NCI-H187 treated with DMSO at 0.1 percent for 48 hours (cell line): ENCODE measurements at places on chromosomes 7 and 10.

GRCh38 chr7:94049615-94050014, 45.5 kb upstream of the BET1 start:
- DNase-seq, result no peak

GRCh38 chr7:136969761-136970160, 101.3 kb downstream of the CHRM2 start:
- DNase-seq, result no peak

DNA sequence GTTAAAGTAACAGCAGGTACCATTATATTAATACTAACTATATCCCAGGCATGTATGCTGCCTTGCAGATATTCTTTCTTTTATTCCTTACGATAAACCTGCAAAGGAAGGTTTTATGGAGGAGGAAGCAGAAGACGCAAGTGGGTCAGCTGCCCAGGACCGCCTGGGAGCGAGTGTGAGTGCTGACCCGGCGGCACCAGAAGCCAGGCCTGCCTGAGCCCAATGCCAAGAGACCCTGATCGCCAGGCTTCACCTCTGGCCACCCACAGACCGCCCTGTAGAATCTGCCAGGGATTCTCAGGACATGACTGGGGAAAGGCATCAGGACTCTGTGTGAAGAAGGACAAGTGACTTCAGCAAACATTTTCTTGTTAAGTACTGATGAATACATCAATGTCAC, 26.3 kb downstream of the PITRM1 start:
- DNase-seq, result no peak

DNA sequence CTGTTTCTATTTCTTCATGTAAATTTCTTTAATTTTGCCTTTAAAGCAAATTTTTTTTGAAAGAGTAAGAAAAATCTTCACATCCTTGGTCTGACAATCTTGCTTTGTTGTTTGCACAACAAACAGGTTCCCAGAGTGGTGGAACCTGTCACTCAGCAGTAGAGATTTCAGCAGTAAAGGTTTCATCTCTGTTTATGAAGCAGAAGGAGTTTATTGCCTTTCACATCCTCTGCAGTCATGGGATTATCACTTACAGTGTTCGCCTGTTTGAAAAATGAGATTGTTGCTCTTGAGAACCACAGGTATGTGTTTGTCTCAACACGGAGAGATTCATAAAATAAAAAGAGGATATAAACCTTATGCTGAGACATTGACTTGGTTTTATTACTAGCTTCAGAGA, 342.6 kb downstream of the IPMK start:
- no peak for DNase-seq

DNA sequence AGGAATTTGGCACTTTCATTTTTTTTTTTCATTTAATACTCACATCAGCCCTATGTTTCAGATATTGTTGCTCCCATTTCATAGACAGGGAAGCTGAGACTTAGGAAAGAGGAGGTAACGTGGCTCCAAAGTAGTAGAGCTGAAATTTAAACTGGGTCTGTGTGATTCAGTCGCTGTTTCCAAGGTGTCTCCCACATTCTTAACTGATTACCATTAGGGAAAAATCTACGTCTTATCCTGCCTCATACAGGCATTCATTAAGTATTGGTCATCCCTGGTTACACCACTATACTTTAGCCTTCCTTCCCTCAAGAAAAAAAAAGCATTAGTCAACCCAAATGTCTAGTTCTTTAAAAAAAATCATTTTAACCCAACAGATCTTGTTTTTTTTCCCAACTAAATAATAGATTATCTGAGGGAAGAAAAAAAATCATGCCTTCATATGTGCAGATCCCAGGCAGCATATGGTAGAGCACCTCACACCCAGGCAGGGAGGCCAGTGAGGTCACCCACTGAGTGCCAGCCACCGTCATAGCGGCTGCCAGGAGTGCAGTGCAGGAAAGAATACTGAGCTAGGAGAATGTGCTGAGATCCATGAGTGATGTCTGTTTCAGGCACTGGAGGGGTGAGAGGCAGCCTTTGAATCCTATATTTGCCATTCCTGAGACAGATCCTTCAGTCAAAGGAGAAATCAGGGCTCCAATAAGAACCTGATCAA, 59.0 kb upstream of the SORCS3 start:
- DNase-seq, result no peak

- no peak for DNase-seq
Measured at GRCh38 chr7:155398944-155399343, 59.0 kb upstream of the EN2 start.

DNA sequence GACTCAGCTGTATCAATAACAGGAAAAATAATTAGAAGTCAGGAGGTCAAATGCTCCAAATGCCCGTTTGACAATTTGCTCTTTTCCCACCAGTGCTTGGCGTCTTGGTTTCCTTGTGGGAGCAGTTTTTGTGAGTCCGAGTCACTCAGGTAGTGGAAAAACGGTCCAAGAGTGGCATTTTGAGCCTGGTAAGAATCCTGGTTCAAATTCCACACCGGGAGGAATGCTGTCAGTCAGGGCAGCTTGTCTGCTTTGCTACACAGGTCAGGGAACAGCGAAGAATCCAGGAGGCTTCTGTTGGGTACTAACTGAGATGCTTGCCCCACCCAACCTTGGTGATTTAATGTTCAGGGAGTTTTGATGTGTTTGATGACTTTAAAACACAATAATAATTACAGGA, 209.5 kb downstream of the HERPUD2 start:
- no peak for DNase-seq

- DNase-seq, result no peak
Measured at GRCh38 chr7:116367171-116367813, 132.2 kb upstream of the CAV2 start.

DNA sequence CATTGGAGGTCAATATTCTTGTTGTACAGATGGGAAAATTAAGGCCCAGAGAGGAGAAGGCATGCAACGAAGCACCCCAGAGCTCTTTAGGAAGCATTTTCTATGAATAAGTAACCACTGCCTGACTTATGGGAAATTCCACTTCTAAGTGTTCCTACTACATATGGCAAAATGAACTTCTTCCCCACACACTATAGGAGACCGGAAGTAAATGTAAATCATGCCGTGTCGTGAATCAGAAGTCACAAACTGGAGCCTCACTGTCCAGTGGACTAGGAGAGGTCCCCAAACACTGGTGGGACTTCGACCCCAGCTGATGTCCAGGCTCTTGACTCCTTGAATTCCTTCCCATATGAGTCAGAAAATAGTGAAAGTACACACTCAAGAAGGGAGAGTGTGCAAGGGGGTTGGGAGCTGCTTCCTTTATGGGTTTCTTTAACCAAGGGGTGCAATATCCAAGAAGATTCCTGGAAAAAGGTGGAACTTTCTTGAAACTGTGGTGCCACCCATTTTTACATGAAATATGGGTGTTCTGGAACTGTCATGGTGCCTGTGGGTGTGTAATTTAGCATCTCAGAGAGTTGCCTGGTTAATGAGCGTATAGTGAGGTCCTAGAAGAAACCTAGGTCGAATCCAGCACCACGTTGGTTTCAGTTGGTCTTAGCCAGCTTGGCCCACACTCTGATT, 6.7 kb downstream of the RASSF4 start:
- no peak for DNase-seq

GRCh38 chr10:30185341-30185740, 126.0 kb upstream of the JCAD start:
- DNase-seq, result no peak

DNA sequence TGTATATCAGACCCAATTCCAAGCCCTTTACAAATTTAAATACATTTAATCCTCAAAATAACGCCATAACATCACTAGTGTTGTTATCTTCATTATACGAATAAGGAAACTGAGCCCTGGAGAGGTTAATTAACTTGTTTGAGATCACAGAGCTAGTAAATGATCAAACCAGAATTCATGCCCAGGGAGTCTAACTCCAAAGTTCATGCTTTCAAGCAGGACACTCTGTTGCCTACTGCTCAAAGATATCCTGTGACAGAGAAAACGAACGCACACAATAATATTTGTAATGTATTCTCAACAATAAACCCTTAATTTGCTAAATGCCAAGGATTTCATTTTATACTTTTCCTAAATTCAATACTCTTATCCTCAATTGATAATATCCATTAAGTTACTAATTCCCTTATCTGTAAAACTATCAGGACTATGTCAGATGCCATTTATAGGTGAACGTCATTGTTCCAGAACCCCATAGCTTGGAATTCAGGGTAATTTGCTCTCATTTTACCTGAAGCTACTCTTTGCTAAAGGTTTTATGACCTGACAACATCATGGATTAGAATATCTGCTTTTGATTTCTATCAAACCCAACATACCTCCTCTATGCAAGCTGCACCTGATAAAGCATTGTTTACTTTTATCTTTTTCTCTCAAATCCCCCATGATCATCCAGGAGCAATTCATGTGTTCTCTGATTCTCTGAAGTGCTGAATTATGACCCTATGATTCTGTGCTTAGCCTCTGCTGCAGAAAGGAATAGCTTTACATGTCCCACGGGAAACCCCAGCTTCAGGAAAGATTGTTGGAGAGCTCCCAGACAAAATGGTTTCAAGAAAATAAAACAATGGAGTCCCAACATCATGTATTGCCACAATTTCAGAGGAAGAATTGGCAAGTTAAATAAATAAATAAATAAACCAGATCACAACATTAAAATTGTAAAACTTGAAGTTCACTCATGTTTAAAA, 150.2 kb upstream of the CDK1 start:
- DNase-seq, result no peak

GRCh38 chr7:34825221-34825620, 167.2 kb downstream of the NPSR1 start:
- DNase-seq, result no peak

GRCh38 chr7:155257482-155258225, 40.0 kb upstream of the INSIG1 start:
- no peak for DNase-seq

DNA sequence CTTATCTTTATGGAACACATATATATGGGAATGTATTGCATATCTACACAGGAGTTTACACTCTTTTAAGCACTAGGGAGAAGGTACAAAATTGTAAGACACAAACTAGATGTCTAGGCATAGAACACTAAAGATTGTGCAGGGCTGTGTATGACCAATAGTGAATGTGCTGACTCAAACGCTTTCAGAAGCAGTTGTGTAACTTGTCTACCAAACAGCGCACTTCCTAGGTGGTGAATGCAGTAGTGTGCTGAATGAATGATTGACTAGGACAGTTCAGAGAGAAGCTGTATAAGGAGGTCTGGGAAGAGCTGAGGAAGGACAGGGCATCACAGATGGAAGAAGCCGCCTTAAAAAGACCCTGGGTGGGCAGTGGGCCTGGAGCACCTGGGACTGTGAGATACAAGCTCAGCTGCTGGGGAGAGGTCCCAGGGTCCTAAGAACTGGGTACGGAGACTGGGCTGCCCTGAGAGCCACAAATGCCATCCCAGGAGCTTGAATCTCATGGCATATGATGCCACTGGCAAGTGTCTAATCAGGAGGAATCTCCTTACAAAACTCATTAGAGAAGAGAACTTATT, 14.2 kb downstream of the CLRN3 start:
- DNase-seq, result no peak

GRCh38 chr7:1085910-1086421, 1.9 kb upstream of the GPER1 start:
- no peak for DNase-seq

DNA sequence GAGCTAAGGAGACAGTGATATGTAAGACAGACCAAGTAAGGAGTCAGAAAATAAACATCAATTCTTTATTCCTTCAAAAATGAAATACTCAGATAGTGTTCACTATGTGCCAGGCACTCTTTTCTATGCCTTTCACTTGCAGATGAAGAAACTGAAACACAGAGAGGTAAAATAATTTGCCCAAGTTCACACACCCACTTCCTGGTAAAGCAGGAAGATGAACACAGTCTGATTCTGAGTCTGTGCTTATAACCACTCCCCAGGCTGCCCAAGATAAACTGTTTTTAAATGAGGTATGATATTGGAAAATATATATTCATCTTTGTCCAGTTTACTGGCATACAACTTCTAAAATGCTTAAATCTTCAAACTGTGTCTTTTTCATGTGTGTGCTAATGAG, 294.4 kb upstream of the NPVF start:
- no peak for DNase-seq

GRCh38 chr7:148277042-148277660, 313.4 kb upstream of the C7orf33 start:
- no peak for DNase-seq

DNA sequence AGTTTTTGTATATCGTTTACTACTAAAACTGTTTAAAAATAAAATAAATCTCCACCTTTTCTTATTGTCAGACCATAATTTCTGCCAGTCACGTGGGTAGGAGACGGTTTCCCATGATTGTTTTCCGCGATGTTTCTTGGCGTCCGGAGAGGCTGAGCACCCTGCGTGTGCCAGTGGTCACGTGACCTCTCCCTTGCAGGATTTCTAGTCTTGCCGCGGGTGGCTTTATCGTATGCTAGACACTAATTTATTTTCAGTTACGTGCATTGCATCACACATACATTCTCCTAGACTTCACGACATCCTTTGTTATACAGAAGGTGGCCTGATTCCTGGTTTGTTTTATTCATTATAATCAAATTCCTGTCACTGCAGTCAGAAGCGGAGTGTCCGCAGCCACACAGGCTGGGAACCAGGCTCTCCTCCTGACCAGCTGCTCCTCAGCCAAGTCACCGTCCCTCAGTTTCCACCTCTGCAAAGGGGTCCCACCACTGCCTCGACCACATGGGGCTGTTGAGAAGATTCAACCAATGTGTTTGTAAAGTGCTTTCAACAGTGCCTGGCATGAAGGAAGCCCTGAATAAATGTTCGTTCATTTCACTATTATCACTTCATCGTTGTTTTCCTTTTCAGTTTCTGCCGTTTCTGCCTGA, 203.2 kb upstream of the PPP2R2D start:
- DNase-seq, result no peak

- no peak for DNase-seq
Measured at GRCh38 chr7:7967886-7968543, 581 bp upstream of the GLCCI1 start.

- DNase-seq, result no peak
Measured at GRCh38 chr10:61859786-61860185, 41.7 kb upstream of the ARID5B start.

DNA sequence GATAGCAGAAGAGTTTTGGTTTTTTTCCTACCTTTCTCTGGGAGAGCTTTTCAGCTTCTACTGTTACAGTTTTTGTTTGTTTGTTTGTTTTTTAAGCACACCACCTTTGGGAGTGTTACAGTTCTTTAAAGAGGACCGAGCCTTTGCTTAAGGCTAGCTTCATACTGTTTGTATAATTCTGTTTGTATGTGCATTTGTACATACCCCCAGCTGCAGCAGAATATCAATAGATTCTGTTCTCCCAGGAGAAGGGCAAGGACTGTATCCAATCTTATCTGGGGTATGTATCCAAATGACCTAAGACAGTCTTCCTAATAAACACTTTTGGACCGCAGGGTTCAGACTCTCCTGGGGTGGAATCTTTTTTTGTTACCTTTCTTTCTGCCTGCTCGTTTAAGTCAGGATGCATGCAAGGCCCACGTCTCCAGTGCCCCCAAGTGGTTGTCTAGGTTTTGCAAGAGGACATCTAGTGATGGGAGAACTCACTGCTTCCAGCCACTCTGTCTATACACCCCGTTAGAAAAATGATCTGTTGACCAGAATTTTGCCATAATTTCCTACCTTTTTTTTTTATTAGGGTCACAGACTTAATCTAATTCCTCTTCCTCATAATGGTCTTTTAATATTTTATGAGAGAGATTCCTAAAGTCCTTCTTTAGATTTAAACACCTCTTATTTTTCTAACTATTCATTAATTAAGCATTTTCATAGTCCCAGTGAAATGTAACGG, 23.9 kb downstream of the NRF1 start:
- peak; percentile 18 for DNase-seq
